ENCODE measurements at places on chromosomes 2 and 18. TPM values are rescaled to one million over a fixed set of nuclear protein-coding genes. Genes with fewer than 3 reads are reported as not detected.
A peak's percentile ranks its signal among the peaks of the same experiment; 100 is the strongest.

Gene SLC30A3
- 0.14 TPM for total RNA-seq

Gene MYO7B
- total RNA-seq, result 0.62 TPM

Gene SPATA3
- total RNA-seq, result not detected

Gene CACNB4
- total RNA-seq, result 0.54 TPM

Gene QPCT
- total RNA-seq, result 2.5 TPM

Gene PLA2R1
- not detected for total RNA-seq

Gene KCNE4
- not detected for total RNA-seq

Gene RAD51AP2
- total RNA-seq, result not detected

Gene ANKRD53
- 0.21 TPM for total RNA-seq

Gene CCDC74B
- 1.4 TPM for total RNA-seq

Gene KCNK3
- not detected for total RNA-seq

Gene NRBP1
- total RNA-seq, result 62.5 TPM

GRCh38 chr2:65161551-65162100 lies 31.7 kb upstream of the RAB1A start:
- no peak overlapping the region for H3K27ac ChIP-seq
- no peaks in the 10 kb centered on the region for H3K27me3 ChIP-seq
- H3K36me3 ChIP-seq, result no peaks in the 10 kb centered on the region
- no peak overlapping the region for H3K4me3 ChIP-seq
- H3K4me1 ChIP-seq, result peaks cover 15% of the 10 kb centered on the region

GRCh38 chr2:196987649-196988364 lies 61.3 kb upstream of the PGAP1 start:
- H3K4me3 ChIP-seq, result peak overlapping the region; percentile 26
- peak; percentile 45 for DNase-seq
- no peaks in the 10 kb centered on the region for H3K27me3 ChIP-seq
- H3K27ac ChIP-seq, result peak overlapping the region; percentile 97
- H3K4me1 ChIP-seq, result peaks cover 65% of the 10 kb centered on the region

- H3K36me3 ChIP-seq, result no peaks in the 10 kb centered on the region
- H3K4me1 ChIP-seq, result no peaks in the 10 kb centered on the region
- no peak overlapping the region for H3K27ac ChIP-seq
- no peak overlapping the region for H3K4me3 ChIP-seq
These were observed 184.5 kb upstream of the CWC22 start for GRCh38 chr2:180191432-180192124.

DNA sequence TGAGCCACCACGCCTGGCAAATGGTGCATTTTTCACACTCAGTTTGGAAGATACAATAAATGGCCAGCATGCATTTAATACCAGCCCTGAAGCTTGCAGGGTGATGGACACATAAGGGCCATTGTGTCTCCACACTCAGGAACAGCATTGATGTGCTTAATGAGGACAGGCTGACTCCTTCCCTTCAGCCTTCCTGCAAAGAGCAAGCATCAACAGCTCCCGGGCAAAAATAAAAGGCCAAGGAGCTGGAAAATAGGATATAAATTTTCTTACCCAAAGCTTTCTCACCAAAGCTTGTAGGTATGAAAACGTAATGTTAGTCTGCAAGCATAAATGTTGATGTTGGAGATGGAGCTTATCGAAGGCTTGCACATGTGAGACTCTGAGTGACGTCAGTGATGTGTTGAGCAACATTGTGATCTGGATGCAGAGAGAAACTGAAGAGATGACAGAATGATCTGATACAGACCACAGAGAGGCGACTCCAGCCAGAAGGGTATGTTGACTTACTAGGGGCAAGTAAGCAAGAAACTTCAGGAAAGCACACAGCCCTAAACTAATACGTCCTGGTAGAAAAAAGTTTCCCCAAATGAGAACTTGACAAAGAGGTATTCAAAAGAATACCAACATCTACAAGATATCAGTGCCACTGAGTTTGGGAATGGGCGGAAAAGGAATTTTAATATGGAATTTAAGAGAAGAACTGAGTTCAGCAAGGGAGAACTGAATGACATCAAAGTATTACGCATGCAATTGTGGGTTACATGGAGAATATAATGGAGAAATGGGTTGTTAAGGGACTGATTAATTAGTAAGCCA lies 256.5 kb downstream of the TGIF1 start:
- no peak overlapping the region for H3K27ac ChIP-seq
- no peak overlapping the region for H3K4me3 ChIP-seq
- H3K27me3 ChIP-seq, result peaks cover 33% of the 10 kb centered on the region
- no peak for DNase-seq
- H3K4me1 ChIP-seq, result peaks cover 6% of the 10 kb centered on the region
- H3K36me3 ChIP-seq, result no peaks in the 10 kb centered on the region

DNA sequence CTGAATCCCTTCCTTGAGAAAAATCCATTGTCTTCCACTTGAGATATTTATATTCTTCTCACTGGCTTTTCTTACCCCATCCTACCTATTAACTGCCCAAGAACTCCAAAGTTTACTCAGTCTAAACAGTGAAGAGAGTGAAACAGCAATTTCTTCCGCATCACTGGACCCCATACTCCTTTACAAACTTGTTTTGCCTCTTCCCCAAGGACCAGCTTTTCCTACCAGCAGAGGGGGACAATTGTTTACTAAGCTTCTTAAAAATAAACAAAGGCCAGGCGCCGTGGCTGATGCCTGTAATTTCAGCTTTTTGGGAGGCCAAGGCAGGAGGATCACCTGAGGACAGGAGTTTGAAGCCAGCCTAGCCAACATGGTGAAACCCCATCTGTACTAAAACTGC lies 52.0 kb downstream of the LRATD1 start:
- H3K27ac ChIP-seq, result no peak overlapping the region

GRCh38 chr2:8154936-8155335 lies 526.9 kb upstream of the ID2 start:
- peak; percentile 32 for DNase-seq
- peaks cover 18% of the 10 kb centered on the region for H3K4me1 ChIP-seq
- H3K36me3 ChIP-seq, result peaks cover 5% of the 10 kb centered on the region
- H3K27me3 ChIP-seq, result peaks cover 4% of the 10 kb centered on the region

GRCh38 chr2:128311755-128312341 lies 6.8 kb downstream of the HS6ST1 start:
- no peak for DNase-seq
- no peaks in the 10 kb centered on the region for H3K27me3 ChIP-seq
- no peak overlapping the region for H3K27ac ChIP-seq

DNA sequence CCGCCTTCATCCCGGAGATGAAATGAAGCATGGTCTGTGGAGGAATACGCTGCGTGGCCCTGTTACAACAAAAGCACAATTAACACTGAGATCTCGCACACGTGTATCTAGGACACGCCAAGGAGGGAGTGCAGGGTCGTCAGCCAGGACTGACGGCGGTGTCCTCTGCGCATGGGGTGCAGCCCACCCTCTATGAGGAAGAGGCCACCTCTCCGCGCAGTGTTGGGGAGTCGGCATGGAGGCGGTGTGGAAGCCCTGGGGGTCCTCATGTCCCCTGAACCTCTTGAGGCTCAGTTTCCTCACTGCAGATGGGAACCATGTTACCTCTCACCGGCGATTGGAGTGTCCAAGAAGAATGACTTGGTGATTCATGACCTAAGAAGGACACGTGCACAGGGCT lies 86.0 kb upstream of the ZNF236 start:
- no peak for DNase-seq
- H3K36me3 ChIP-seq, result no peaks in the 10 kb centered on the region
- H3K4me3 ChIP-seq, result no peak overlapping the region

DNA sequence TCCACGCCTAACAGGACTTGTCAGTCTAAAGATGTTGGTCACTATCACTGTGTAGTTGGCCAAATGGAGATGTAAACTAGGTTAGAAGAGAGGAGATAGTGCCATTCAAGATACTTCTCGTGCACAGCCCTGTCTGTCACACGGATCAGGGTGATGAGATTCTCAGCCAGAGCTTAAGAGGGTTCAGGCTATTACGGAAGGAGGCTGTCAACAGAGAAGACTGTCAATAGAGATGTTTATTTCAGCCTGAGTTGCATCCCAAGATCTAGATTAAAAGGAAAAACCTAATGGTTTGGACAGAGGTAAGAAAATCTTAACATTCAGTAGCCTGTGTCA lies 83.4 kb downstream of the AAK1 start:
- H3K36me3 ChIP-seq, result peaks cover 9% of the 10 kb centered on the region
- DNase-seq, result no peak
- H3K27me3 ChIP-seq, result no peaks in the 10 kb centered on the region
- H3K27ac ChIP-seq, result peak overlapping the region; percentile 28

GRCh38 chr2:42984081-42984480 lies 191.7 kb upstream of the HAAO start:
- H3K27ac ChIP-seq, result no peak overlapping the region
- no peak overlapping the region for H3K4me3 ChIP-seq
- H3K27me3 ChIP-seq, result no peaks in the 10 kb centered on the region
- H3K4me1 ChIP-seq, result no peaks in the 10 kb centered on the region
- no peak for DNase-seq
- no peaks in the 10 kb centered on the region for H3K36me3 ChIP-seq

DNA sequence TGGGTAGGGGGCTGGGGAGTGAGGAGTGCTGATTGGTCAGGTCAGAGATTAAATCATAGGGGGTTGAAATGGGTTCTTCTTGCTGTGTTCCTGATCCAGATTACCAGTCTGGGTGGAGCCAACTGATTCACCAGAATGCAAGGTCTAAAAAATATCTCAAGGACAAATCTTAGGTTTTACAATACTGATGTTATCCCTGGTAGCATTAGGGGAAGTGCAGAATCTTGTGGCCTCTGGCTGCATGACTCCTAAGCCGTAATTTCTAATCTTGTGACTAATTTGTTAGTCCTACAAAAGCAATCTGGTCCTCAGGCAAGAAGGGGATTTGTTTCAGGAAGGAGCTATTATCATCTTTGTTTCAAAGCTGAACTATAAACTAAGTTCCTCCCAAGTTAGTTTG lies 289.2 kb upstream of the KYNU start:
- DNase-seq, result no peak
- H3K4me3 ChIP-seq, result no peak overlapping the region
- H3K36me3 ChIP-seq, result no peaks in the 10 kb centered on the region
- H3K27me3 ChIP-seq, result no peaks in the 10 kb centered on the region
- no peak overlapping the region for H3K27ac ChIP-seq

DNA sequence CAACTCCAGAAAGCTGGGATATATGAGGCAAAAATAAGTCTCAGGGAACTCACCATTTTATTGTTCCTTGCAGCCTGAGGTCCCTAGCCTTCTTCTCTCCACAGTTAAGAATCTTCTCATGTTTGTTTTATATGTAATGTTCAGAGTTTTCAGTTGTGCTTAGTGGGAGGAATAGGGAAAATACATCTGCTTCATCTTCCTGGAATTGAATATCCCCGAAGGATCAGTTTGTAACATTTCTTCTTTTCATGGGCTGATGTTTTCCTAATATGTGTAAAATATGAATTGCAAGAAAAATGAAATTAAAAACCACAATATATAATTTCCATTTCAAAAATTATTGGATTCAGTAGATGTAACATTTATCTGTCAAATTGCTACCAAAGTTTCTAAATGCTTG lies 8.0 kb downstream of the GALNT1 start:
- no peak for DNase-seq
- H3K36me3 ChIP-seq, result peaks cover 47% of the 10 kb centered on the region
- H3K4me1 ChIP-seq, result peaks cover 32% of the 10 kb centered on the region

GRCh38 chr18:28267878-28268625 lies 91.1 kb upstream of the CDH2 start:
- H3K4me3 ChIP-seq, result no peak overlapping the region
- H3K27ac ChIP-seq, result no peak overlapping the region
- H3K4me1 ChIP-seq, result no peaks in the 10 kb centered on the region

DNA sequence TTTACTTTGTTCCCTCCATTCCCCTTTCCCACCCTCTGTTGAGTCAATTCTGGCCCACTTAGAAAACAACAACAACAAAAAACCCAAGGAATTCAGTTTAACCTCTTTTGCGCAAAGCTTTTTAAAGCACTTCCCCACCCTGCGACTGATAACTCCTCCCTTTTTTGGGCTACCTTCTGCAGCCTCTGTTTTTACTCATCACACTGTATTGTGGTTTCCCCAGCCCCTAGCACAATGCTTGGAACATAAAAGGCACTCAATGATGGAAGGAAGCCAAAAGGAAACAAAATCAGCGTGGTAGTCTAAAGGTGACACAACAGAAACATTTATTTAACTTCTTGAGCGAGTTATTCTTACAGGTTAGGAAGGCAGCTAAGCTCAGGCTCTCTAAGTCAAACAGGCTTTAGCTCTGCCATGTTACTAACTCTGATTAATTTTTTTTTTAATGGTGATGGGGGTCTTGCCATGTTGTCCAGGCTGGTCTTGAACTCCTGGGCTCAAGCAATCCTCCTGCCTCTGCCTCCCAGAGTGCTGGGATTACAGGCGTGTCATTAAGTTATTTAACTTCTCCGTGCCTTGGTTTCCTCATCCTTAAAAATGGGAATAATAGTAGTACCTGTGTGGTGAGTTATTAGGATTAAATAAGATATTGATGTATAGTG lies 1.3 kb downstream of the CEP68 start:
- peak overlapping the region; percentile 85 for H3K4me3 ChIP-seq
- no peaks in the 10 kb centered on the region for H3K27me3 ChIP-seq
- peak; percentile 62 for DNase-seq
- H3K27ac ChIP-seq, result peak overlapping the region; percentile 82
- peaks cover 52% of the 10 kb centered on the region for H3K4me1 ChIP-seq

GRCh38 chr18:79062806-79063205 lies 6.4 kb upstream of the ATP9B start:
- H3K27ac ChIP-seq, result no peak overlapping the region
- DNase-seq, result no peak
- H3K36me3 ChIP-seq, result peaks cover 24% of the 10 kb centered on the region
- H3K4me3 ChIP-seq, result no peak overlapping the region

- H3K4me1 ChIP-seq, result no peaks in the 10 kb centered on the region
- no peaks in the 10 kb centered on the region for H3K36me3 ChIP-seq
- H3K4me3 ChIP-seq, result no peak overlapping the region
- no peak for DNase-seq
These were observed 151.8 kb downstream of the ZFP36L2 start for GRCh38 chr2:43074592-43075053.

GRCh38 chr2:235348329-235348728 lies 145.5 kb upstream of the AGAP1 start:
- H3K4me3 ChIP-seq, result no peak overlapping the region
- H3K27me3 ChIP-seq, result peaks cover 32% of the 10 kb centered on the region
- H3K27ac ChIP-seq, result no peak overlapping the region
- no peaks in the 10 kb centered on the region for H3K4me1 ChIP-seq
- no peaks in the 10 kb centered on the region for H3K36me3 ChIP-seq

DNA sequence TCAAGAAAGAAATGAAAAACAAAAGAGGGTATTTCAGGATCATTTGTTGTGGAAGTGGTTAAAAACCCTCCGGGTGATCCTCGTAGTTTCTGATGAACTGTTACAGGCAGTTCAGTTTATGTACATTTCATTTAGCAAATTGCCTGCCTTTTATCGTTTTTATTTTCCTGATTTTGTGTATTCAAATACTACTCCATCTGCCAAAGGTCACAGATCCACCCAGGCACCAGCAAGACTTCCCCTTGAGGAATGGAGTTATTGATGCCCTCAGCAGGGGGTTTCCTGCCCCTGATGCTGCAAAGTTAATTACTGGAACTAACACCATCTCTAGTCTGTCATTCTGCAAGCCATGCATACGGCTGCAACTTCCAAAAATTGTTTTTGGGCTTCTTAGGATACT lies 641.9 kb downstream of the SLC4A3 start:
- no peaks in the 10 kb centered on the region for H3K4me1 ChIP-seq
- DNase-seq, result no peak
- H3K4me3 ChIP-seq, result no peak overlapping the region

GRCh38 chr2:53173091-53173490 lies 594.5 kb upstream of the CHAC2 start:
- H3K27ac ChIP-seq, result no peak overlapping the region
- DNase-seq, result no peak
- no peaks in the 10 kb centered on the region for H3K36me3 ChIP-seq
- H3K4me1 ChIP-seq, result no peaks in the 10 kb centered on the region

- DNase-seq, result no peak
- no peaks in the 10 kb centered on the region for H3K27me3 ChIP-seq
- no peak overlapping the region for H3K4me3 ChIP-seq
- no peaks in the 10 kb centered on the region for H3K4me1 ChIP-seq
- no peak overlapping the region for H3K27ac ChIP-seq
These were observed 40.9 kb upstream of the ORC2 start for GRCh38 chr2:201004370-201004769.
